Stimulated activated naive CD4-positive, alpha-beta T cell (primary cell): ENCODE measurements at places on chromosomes 2 and 18.

- no peak for DNase-seq
Measured at GRCh38 chr18:79983253-79983652, 5.1 kb downstream of the TXNL4A start.

GRCh38 chr2:121288454-121289231 is 3.6 kb upstream of the TFCP2L1 start:
- no peak for DNase-seq

GRCh38 chr2:181694271-181694670 is 14.0 kb upstream of the NEUROD1 start:
- no peak for DNase-seq

DNA sequence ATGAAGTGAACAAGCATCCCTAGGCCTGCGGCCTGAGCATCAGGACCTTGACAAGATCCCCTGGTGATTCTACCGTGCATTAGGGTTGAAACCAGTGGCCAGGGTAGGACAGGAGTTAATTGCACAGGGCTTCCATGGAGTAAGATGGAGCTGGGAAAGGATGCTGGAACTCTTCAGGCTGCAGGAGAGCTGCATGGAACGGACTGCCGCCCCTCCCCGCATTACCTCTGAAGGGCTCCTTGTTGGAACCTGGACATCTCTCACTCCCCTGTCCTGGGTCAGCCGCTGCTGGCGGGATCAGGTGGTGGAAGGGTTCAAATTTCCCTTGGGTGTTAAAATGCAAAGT is 156.6 kb upstream of the ID2 start:
- no peak for DNase-seq

GRCh38 chr2:198347349-198347748 is 543.0 kb downstream of the PLCL1 start:
- DNase-seq: no peak

DNA sequence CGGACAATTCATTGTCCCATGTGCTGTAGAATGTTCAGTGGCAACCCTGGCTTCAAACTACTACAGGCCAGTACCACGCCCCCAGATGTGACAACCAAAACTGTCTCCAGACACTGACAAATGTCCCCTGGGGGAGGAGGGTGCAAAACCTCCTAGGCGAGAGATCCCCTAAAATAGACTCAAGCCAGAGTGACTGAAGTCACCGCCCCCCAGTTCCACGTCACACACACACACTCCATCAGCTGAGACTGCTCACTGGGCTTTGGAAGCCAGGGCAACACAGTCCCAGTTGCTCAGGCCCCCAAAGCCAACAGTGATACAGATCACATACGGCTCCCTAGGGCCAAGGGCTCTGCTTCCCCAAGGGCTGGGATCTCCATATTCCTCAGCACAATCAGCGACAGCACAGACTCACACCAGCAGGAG is 19.1 kb downstream of the HDAC4 start:
- DNase-seq: no peak

DNA sequence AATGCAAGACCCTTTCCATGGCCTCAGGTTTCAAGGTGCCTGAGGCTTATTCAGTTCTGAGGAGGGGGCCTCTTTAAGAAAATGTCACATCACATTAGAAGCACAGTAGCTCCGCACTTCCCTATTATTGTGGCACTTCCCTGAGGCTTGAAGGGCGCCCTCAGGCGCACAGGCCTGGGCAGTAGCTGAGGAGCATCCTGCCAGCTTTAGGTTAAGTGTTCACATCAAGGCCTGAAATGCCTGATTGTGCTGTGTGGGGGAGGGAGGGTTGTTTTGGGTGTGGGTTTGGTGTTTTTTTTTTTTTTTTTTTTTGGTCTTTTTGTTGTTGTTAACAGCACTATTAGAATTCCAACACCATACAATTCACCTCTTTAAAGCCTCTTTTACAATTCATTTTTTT is 107.9 kb downstream of the CABLES1 start:
- no peak for DNase-seq

GRCh38 chr2:80560326-80560725 is 255.8 kb upstream of the LRRTM1 start:
- no peak for DNase-seq

DNA sequence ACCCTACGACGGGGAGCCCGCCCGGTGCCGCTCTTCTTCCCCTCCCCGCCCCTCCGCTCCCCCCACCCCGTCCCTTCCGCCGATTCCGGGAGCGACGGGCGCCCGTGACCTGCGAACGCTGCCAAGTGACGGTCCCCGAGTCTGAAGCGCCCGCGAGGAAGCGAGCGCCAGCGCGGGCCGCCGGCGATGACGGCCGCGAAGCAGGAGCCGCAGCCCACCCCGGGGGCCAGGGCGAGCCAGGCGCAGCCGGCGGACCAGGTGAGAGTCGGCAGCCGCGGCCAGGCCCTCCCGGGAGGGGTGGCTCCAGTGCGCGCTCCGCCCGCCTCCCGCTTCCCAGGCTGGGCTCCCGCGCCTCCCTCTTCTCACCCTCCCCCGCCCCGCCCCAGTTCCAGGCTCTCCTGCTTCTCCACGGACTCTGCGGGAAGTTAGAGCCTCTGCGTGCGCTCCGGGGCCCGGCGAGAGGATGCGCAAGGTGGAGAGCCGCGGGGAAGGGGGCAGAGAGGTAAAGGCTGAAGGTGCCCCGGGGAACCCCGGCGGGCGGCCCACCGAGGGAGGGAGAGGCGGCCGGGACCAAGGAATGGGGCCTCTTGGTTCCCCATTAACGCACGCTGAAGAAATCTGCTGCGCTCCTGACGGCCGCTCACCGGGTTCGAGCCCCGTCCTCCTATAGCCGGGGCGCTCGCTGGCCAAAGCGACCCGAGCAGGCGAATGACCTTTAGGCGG is 719.5 kb downstream of the DPP10 start:
- DNase-seq: no peak

DNA sequence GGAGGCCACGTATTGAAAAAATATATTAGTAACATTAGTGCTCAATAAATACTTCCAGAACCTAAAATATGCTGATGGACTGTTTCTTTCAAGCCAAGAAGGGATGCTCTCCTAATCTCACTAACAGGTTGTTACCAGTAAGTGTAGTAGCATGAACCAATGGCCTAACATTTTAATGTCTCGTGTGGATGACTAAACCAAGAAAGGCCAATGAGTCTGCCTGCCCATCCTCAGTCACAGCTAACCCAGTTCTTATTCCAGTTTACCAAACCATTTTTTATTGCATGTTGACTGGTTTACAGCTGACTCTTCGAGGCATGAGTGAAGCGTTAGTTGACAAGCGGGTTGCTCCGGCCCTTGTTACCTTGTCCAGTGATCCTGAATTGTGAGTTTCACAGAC is 45.1 kb upstream of the TNFRSF11A start:
- DNase-seq: no peak

DNA sequence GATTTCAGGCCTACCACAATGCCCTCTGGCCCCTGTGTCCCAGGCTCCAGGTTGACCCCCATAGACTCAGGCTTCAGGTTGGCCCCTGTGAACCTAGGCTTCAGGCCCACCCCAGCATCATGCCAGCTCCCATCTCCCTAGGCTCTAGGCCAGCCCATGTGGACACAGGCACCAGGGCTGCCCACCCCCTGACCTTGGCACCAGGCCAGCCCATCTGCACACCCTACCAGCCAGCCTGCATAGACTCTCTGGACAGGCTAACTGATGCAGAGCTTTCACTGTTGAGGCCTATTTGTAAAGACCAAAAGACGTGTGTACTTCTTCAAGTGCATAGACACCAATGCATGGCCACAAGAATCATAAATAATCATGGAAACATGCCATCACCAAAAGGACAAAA is 83.9 kb downstream of the VAPA start:
- DNase-seq: no peak

DNA sequence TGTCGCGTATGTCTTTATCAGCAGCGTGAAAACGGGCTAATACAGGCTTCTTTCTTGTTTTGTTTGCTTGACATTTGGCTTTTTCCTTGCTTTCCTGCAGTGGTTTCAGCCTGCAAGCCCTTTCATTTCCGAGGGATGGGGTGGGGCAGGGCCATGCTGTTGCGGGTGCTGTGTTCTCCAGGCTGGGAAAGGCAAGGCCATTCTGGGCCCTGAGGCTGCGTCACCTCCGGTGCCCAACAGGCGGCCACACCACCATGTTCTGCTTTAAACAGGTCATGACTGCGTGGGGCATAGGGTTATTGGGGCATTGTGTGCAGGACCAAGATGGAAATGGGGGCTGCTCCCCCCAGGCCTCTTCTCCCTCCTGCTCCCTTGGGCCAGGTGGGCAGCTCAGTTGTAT is 38.6 kb upstream of the PLB1 start:
- DNase-seq: no peak

- no peak for DNase-seq
Measured at GRCh38 chr2:134290358-134290757, 36.5 kb downstream of the MGAT5 start.

DNA sequence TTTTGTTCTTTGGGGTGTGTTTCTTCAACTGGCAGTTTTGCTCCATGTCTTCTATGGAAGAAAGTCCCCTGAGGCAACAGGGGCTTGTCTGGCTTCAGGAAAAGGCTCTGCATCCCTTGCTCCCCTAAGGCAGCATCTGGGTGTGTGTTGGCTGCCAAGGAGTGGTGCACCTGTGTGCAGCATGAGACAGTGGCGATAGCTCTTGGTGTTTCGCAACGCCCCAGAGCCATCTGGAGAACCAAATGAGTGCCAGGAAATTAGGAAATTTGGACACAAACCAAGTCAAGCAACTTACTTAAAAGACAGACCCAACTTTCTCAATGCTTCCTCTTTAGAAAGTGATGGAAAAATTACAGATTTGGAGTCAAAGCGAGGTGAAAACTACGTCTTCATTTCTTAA is 1044.4 kb upstream of the CNTNAP5 start:
- no peak for DNase-seq

DNA sequence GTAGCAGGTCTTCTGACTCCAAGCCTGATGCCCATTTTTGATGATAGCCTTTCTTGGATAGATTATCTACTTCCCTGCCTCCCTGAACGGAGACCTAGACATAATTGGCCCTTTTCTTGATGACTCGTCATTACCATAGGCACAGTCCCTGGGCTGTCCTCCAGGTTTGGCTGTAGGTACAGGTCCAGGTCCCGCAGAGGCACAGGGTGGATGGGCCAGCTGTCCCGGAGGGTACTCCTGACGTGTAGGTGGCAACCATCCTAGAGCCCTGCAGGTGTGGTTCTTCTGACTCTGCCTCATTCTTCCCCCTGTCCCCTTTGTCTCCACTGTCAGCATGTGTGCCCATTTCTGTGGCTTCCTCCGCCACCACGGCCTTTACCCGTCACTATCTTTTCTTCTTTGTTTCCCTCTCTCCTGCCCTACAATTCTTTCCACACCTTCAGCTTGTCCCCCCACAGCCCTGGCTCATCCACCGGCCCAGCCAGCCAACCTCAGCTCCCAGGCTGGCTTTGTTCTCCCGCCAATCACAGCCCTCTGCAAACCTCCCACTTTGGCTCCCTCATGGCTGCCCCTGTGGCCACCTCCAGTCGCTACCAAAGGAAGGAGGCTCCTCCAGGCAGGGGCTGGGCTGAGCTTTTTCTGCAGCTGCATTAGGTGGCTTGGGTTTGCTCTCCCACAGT is 102.8 kb downstream of the SMAD7 start:
- DNase-seq: no peak

GRCh38 chr2:71742953-71743601 is 289.7 kb downstream of the DYSF start:
- no peak for DNase-seq

DNA sequence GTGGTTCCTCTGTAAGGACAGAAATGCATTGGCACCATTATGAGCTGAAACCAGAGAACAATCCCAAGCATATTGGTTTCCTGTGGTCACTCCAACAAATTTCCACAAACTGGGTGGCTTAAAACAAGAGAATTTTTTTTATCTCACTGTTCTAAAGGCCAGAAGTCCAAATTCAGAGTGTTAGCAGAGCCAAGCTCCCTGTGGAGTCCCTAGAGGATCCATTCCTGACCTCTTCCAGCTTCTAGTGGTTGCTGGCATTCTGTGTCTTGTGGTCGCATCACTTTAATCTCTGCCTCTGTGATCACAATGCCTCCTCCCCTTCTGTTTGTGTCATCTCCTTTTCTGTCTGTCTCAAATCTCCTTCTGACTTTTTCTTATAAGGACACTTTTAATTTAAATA is 380.3 kb downstream of the NYAP2 start:
- DNase-seq: no peak

- no peak for DNase-seq
Measured at GRCh38 chr18:22044474-22045220, 124.7 kb upstream of the GATA6 start.

DNA sequence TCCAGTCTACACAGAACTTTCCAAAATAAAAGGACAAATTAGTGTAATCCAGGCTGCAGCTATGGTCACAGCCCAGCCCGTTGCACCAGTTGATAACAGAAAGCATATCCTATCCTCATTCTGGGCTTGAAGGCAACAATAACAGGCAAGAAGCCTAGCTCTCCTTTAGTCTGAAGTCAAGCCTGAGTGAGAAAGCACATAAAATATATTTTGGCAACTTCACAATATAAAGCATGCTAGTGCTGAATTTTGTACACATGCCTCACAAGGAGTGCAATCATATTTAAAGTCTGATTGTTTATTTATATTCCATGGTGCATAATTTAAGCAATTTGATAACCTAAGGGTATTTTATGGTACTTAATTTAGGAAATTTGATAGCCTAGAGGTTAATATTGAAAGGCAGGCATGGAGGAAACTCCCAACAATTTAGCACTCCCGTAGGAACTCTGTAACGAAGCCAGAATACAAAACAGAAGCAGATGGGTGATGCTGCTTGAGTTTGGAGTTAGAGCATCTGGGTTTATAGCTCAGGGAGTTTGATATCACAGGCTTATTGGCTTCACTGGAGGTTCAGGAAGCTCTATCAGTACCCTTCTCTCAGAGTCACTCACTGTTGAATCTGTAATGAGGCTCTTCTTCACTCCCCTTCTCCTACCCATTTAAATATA is 1199.1 kb upstream of the GYPC start:
- no peak for DNase-seq

DNA sequence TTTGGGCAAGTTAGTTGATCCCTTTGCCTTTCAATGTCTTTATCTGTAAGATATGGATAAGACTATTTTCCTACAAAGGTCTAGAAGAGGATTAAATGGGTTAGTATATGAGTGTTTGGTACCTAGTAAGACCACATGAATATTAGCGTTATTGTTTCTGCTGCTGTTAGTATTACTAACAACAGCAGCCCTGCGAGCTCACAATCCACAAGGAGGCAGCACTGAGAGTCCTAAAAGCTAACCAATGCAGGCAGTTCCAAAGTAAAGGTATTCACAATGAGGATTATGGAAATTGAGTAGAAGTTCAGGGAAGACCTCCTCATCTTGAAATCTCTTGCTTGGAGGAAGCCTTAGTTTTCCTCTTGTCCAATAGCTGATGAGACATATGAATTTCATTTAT is 248.9 kb downstream of the TDRD15 start:
- DNase-seq: no peak
